ENCODE measurements at places on chromosomes 1 and 21.
A peak's percentile ranks its signal among the peaks of the same experiment; 100 is the strongest.

DNA sequence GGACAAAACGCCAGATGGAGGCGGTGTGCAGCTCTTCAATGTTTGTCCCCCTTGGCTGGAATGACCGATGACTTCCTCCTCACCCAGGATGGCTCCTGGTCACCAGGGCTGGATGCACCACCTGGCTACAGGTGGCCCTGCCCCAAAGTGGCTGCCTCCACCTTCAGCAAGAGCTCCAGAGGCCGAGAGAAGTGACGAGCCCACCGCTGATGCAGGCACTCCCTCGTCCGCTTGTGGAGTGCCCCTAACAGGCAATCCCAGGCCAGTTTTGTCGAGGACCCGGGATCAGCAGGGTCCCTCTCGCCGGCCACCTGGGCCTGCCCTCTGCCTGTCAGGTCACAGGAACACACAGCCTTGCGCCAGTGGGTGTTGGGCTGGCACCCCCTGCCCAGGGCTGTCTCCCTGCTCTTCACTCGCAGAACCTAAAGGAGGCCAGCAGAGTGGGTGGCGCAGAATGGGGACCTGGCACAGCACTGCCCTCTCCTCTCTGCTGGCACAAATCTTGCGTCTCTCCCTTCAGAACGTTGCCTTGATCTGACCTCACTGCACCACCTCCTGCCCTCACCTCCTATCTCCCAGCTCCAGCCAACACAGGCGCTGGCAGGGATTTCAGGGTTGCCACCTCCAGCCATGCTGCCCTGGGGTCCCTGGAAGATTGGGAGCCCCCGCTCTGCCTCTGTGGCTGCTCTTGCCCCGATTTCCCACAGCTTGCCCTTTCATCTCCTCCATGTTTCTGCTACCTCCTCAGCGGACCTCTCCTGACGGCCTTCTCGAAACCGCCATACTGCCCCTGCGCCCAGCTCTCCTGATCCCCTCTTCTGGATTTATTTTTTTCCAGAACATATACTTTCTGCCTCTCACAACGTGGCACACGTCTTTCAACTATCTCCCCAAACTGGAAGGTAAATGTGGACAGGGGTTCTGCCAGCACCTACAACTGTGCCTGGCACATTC, 38.6 kb downstream of the SLC45A1 start:
- no peak for DNase-seq

DNA sequence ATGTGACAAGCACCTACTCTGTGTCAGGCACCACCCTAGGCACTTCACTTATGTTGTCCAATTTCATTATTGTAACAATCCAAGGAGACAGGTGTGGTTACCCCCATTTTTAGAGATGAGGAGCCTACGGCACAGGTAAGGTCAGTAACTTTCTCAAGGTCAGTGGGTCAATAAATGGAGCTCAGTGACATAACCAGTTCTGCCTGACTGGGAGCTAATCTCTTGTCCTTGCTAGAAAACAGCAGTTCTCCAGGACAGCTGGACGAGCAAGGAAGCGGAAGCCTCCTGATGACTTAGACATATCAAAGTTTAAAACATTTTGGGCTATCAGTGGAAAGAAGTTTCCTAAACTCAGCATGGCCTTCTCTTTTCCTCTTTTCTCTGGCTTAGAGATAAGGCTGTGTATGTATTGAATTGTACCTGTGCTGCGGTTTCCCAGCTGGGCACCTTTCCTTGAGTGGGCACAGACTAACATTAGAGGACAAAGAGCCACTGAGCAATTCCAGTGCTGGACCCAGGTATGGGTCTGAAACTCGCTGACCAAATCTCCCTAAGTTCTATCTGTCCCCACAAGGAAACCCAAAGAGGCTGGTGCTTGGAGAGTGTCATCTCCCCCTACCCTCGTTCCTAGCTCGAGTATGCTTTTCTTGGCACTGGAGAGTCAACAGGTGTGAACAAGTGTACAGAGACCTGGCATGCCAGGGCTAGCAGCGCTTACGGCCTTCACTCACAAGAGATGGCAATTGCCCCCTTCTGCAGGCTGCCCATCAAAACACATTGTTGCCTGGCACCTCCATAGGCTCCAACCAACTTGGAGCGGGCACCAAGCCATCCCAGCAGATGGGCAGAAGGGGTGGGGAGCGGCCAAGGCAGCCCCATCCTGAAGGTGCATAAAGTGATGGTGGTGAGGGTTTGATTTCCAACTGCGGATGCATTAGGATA, 456.1 kb upstream of the PROX1 start:
- no peak for DNase-seq

DNA sequence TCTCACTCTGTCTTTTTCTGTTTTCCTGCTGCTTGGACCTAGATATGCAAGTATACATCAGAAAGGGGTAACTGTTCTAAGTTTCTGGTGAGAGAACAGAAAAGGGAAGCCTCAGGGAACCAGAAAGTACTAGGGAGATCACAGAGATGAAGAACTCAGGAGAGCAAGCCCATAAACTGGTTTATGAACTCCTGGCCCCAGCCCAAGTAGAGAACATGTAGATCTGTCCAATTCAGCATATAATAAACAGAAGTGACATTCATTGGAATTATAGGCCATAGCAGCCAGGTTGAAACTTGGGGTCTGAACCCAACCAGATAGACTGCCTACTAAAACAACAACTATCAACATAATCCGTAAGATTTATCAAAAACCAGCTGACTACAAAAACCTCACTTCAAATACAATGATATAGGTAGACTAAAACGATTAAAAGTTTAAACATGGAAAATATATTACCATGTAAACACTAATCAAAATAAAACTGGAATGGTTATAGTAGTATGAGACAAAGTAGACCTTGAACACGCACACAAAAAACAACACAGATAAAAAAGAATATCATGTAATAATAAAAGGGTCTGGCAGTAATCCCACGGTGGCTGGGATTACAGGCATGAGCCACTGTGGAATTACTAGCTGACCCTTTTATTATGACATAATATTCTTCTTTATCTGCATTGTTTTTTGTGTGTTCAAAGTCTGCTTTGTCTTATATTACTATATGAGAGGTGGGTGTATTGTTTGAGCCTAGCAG, 65.0 kb downstream of the ZSWIM5 start:
- no peak for DNase-seq

- DNase-seq = no peak
Observed at GRCh38 chr1:77265180-77265579, 16.6 kb upstream of the AK5 start.

GRCh38 chr1:30818568-30819243, 61.1 kb upstream of the LAPTM5 start:
- DNase-seq = no peak

DNA sequence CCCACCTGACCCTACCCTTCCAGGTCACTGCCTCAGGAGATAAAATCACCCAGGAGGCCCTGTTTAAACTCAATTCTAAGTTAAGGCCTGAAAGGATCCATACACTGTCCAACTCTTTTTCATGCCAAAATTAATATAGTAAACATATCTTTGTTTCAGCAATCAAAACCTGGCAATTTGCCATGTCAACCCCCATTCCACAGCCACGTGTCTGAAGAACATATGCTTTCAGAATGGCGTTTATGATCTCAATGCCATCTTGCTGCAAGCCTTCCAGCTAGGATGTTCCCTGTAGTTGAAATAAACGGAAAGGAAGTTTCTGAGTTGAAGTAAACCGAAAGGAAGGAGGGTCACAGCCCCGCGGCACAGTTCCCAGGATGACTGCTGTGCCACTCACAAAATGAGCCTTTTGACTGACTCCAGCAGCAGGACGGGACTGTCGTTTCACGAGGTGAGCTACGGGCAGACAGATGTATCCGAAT, 472.0 kb downstream of the SMYD3 start:
- DNase-seq = no peak

DNA sequence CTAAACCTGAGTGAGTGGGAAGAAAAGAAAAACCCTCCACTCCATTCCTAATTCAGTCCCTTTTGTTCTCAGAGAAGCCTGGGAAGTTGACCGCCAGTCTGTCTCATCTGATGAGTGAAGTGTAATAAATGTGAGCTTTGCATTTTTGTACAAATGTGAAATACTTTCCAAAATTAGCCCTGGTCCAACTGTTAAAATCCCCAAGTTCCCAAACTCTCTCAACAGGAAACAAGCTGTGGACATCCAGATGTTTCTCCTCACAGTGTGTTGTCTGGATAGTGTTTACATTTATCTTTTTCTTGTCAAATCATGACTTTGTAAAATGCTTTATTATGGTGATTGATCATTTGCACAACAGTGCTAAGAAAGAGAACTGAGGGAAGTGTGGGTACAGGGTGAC, 145.1 kb downstream of the TM2D1 start:
- DNase-seq = no peak

DNA sequence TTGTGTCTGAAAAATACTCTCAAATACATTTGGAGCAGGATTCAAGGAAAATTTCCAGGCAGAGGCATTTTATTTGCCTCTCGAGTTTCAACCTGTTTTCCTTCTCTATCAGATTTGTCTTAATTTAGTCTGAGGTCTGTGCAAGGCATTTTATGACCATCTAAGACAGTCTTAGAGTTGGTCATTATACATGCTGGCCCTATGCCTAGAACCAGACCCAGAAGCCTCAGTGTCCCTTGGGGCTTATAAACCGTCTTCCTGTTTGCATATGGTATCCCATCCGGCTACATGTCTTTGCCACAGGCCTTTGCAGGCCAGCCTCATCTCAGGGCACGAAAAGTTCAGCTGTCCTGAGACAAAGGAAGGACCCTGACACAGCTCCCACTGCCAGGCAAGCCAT, 346.1 kb downstream of the SIPA1L2 start:
- no peak for DNase-seq

DNA sequence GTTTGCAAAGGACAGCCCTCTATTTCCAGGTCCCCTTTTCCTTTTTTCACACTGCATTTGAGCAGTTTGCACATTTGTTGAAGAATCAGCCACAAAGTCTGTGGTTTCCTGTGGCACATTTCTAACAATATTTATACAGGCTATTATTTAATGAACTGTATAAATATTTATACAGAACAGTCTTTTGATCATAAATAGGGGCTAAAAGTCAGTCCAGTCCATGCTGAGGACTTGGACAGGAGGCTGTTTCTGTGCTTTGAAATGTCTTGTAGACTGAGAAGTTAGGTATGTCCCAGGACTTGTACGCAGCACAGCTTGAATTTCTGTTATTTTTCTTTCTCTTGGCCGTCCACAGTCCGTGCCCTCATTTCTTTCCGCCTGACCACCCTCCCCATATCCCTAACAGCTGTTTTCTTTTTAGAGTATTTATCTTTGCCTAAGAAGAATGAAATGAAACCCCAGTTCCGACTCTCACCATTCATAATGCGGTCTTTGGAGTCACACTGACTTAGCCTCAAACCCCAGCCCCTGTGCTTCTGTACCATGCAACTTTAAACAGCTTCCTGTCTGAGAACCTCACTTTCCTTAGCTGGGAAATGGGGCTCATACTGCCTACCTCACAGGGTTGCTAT, 19.7 kb downstream of the FGGY start:
- no peak for DNase-seq

DNA sequence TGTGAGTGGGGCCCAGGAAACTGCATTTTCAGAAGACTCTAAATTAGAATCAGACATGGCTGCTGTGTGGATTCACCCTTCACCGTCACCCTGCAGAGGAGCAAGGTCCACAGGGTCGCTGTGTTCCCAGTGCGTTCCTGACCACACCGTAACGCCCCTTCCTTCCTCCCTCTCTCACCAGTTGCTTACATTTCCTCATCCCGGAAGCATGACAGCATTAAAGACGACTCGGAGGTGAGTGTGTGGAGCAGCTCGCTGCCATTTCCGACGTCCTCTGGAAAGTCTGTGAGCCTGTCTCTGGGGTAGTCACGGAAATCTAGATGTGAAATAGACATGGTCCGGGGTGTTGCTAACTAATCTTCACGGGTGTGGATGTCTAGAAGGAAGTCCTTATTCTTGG, 45.9 kb downstream of the FAAP20 start:
- peak; percentile 18 for DNase-seq

DNA sequence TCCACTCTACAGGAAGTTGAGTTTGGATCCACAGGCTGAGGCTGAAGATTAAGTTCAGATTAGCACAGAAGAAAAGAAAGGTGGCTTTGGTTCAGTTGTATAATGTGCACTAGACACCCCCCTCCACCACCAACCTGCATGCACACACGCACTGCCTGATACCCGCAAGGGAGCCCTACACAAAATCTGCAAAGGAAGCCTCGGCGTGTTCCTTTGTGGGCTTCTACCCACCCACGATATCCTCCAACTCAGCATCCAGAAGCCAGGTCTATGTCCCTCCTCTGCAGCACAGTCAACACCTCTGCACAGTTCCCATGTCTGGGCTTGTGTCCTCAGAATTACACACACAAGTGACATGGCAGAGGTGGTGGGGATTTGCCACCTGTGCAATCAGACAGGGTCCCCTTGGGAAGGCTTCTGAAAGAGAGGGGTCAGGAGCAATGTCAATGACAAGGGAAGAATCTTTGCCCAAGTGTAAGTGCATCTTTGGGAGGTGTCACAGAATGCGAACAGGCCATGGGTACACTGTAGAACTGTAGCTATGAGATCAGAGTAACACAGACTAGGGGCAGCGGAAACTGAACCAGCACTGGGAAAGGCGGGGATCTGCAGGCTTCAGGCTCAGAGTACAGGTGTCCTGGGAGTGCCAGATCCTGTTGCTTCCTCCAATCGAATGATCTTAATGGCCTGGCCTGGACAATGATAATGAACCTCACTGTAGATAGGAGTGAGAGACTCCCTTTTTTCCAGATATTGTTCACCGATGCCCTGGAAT, 148.6 kb upstream of the ETV3 start:
- no peak for DNase-seq

DNA sequence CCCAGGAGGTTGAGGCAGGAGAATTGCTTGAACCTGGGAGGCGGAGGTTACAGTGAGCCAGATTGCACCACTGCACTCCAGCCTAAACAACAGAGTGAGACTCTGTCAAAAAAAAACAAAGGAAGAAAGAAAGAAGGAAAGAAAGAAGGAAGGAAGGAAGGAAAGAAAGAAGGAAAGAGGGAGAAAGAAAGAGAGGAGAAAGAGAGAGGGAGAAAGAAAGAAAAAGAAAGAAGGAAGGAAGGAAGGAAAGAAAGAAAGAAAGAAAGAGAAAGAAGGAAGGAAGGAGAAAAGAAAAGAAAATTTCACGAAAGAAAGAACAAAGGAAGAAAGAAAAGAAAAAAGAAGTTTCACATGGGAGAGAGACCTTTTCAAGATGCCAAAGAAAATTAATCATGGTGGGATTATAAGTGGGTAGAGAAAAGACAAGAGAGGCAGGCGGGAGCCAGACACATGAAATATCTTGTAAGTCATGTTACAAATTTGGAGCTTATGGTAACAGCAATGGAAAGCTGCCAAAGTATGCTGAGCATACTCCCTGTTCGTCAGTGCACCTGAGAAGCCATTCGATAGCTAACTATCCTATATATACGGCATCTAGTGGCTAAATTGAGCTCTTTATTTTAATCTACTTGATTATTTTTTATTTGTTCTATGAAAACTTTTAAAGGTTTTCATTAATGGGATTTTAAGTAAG, 41.3 kb upstream of the TNFSF4 start:
- no peak for DNase-seq

GRCh38 chr1:9193233-9193625, 41.3 kb upstream of the H6PD start:
- DNase-seq = no peak
